T-cell (primary cell): ENCODE measurements at places on chromosomes 3 and 15. TPM values are rescaled to one million over a fixed set of nuclear protein-coding genes. Genes with fewer than 3 reads are reported as not detected.

GRCh38 chr3:54951405-54951804 lies 23.5 kb upstream of the LRTM1 start:
- H3K36me3 ChIP-seq, result no peaks in the 10 kb centered on the region
- no peak for DNase-seq
- no peak overlapping the region for H3K27ac ChIP-seq
- no peak overlapping the region for H3K4me3 ChIP-seq

GRCh38 chr15:76340198-76340802 lies 3.7 kb downstream of the ISL2 start:
- H3K27ac ChIP-seq, result no peak overlapping the region
- H3K27me3 ChIP-seq, result peaks cover 84% of the 10 kb centered on the region
- peaks cover 82% of the 10 kb centered on the region for H3K4me1 ChIP-seq
- DNase-seq, result no peak

DNA sequence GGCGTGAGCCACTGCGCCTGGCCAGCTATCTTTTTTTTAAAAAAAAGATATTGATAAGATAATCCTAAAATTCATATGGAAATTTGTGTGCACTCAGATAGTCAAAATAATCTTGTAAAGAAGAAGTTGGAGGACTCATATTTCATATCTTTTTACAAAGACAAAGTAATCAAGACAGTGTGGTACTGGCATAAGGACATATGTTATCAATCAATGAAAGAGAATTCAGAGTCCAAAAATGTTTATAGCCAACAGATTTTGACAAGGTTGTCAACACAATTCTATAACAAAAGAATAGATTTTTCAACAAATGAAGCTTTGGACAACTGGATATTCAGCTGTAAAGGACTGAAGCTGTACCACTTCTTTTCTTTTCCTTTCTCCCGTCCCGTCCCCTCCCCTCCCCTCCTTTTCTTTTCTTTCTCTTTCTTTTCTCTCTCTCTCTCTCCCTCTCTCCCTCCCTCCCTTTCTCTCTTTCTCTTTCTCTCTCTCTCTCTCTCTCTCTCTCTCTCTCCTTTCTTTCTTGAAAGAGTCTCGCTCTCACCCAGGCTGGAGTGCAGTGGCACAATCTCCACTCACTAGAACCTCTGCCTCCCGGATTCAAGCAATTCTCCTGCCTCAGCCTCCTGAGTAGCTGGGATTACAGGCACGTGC lies 126.8 kb downstream of the GSK3B start:
- DNase-seq, result no peak
- no peaks in the 10 kb centered on the region for H3K27me3 ChIP-seq
- no peak overlapping the region for H3K27ac ChIP-seq
- no peak overlapping the region for H3K4me3 ChIP-seq
- no peaks in the 10 kb centered on the region for H3K4me1 ChIP-seq

DNA sequence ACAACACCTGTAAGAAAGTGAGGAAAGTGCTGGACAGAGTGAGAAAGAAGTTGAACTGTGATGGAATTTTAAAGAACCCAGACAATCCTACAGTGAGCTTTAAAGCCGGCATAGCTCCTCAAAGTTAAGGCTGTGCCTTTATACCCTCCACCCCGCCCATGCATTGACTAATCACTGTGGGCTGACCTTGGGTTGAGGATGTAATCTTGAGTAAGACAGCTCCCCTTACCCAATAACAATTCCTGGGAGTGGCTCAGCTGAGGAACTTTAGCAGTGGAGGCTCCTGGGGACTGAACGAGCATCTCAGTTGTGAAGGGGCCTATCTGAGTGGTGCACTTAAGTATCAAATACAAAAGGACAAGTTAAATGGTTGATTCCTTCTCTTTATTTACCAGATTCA lies 35.7 kb upstream of the ZNF770 start:
- H3K27me3 ChIP-seq, result no peaks in the 10 kb centered on the region
- H3K27ac ChIP-seq, result no peak overlapping the region
- H3K4me3 ChIP-seq, result no peak overlapping the region
- H3K36me3 ChIP-seq, result no peaks in the 10 kb centered on the region

DNA sequence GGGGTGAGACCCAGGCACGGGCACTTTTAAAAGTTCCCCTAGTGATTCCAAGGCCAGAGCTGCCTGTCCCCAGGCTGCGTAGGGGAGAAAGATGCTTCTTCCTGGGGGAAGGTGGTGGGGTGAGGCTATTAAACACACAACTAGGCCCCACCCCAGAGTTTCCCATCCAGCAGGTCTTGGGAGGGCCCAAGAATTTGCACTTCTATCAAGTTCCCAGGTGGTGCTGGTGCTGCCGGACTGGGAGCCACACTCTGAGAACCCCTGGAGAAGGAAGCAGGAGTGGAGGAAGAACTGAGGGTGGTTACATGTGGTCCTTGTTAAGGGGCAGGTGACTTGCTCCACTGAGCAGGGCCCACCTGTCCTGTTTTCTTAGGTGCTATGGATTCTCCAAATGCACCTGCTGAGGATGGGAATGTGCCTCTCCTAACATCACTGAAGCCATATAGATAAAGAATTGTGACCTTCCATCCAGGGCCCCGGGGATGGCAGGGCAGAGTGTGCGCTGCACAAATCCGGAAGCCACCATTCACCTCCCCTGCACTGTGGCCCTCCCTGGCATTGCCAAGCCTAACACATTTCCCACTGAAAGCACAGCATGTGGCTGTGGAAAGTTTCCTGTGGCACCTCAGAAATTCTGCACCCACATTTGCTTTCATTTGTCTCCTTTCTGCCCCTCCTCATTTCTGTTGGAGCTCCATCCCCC lies 111.5 kb upstream of the MEF2A start:
- H3K4me1 ChIP-seq, result peaks cover 40% of the 10 kb centered on the region
- H3K27me3 ChIP-seq, result no peaks in the 10 kb centered on the region
- H3K36me3 ChIP-seq, result no peaks in the 10 kb centered on the region
- no peak overlapping the region for H3K27ac ChIP-seq
- no peak for DNase-seq

GRCh38 chr3:4888913-4889846 lies 90.1 kb upstream of the BHLHE40 start:
- H3K27me3 ChIP-seq, result no peaks in the 10 kb centered on the region
- no peak overlapping the region for H3K4me3 ChIP-seq
- no peak for DNase-seq
- peak overlapping the region; percentile 38 for H3K27ac ChIP-seq

DNA sequence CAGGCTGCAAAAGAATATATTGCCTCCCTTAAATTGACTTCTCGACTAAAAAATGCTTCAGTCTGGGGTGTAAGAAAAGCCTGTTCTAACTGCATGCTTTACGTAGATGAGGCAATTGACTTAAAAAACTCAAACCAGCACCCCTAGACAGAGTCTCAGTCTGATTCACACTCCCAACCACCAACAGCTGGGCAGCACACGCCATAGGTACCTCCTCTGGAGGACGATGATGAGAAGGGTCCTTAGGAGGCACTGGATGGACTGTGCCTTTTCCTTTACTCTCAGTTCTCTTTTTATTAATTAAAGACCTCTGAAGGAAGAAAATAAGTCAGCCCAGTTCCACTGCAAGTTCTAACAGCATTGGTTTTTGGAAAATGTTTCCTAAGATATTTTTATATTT lies 175.0 kb downstream of the PDZRN3 start:
- H3K27me3 ChIP-seq, result peaks cover 2% of the 10 kb centered on the region
- no peak for DNase-seq
- no peak overlapping the region for H3K4me3 ChIP-seq
- no peaks in the 10 kb centered on the region for H3K4me1 ChIP-seq
- H3K27ac ChIP-seq, result no peak overlapping the region

GRCh38 chr3:112817797-112818196 lies 28.9 kb downstream of the CD200R1L start:
- H3K4me3 ChIP-seq, result no peak overlapping the region
- no peaks in the 10 kb centered on the region for H3K36me3 ChIP-seq
- no peaks in the 10 kb centered on the region for H3K27me3 ChIP-seq
- H3K4me1 ChIP-seq, result peaks cover 4% of the 10 kb centered on the region
- no peak for DNase-seq
- no peak overlapping the region for H3K27ac ChIP-seq

DNA sequence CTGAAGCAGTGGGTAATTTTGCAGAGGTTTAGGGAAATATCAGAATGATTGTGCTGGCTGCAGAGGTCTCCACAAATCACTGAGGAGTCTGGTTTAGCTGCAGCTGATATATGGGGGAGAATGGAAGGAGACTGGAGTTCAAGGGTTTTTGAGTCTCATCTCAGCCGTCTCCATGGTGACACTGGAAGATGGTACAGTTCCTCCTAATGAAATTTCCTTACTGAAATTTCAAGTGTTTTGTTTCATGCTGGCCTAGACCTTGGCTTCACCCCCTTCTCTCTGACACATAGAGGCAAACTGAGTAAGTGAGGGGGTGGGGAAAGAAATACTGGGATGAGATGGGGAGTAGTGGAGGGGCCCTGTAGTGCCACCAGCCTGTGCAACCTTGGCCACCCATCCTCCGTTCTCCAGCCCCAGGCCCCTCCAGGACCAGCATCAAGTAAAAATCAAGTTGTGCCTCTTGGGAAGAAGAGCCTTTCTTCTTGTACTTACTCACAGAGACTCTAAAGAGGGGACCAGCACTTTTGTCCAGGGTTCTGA lies 17.8 kb upstream of the MORF4L1 start:
- no peak for DNase-seq
- H3K27me3 ChIP-seq, result no peaks in the 10 kb centered on the region
- H3K36me3 ChIP-seq, result no peaks in the 10 kb centered on the region
- no peak overlapping the region for H3K27ac ChIP-seq

DNA sequence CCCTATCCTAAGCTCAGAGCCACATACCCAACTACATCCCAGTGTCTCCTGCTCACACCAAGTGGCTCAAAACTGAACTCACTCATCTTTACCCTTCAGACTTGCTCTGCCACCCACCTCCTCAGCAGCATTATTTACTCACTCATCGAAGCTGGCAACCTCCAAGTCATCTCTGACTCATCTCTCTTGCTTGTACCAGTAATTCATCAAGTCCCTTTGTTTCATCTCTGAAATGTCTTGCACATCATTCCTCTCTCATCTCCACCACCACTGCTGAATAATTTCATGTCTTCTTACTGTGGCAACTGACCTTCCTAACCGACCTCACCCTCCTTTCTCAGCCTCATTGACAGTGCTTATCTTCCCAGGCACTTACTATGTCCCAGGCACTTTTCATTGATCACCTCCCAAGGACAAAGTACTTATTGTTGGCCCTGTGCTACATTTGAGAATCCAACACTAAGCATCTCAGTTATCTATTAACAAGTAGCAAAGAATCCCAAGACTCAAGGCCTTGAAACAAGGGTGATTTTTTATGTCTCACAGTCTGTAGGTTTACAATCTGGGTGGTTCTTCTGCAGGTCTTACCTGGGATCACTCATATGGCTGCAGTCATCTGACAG lies 82.0 kb downstream of the MRPL46 start:
- no peaks in the 10 kb centered on the region for H3K4me1 ChIP-seq
- H3K27ac ChIP-seq, result no peak overlapping the region
- H3K36me3 ChIP-seq, result no peaks in the 10 kb centered on the region
- H3K27me3 ChIP-seq, result peaks cover 12% of the 10 kb centered on the region
- no peak overlapping the region for H3K4me3 ChIP-seq

- no peaks in the 10 kb centered on the region for H3K4me1 ChIP-seq
- H3K36me3 ChIP-seq, result no peaks in the 10 kb centered on the region
Measured at GRCh38 chr15:60941448-60941847, 287.7 kb downstream of the RORA start.

DNA sequence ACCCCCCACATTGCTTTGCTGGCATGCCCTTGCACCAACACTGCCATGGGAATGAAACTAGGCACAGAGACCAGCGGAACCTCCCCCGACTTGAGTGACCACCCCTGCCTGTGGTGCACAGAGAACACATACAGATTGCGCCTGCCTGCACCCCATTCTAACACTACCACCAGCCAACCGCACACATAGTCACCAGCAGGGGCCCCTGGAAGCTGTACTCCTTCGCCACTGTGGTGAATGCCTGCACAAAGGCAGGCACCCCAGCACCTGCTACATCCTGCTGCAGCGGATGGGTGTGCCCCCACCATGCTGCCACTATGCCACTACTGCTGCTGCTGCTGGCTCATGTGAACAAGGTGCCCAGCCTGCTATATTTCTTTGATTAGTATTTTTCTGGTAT lies 27.4 kb upstream of the DNAAF4 start:
- no peaks in the 10 kb centered on the region for H3K27me3 ChIP-seq
- H3K36me3 ChIP-seq, result no peaks in the 10 kb centered on the region
- no peak overlapping the region for H3K4me3 ChIP-seq
- DNase-seq, result peak; percentile 10

DNA sequence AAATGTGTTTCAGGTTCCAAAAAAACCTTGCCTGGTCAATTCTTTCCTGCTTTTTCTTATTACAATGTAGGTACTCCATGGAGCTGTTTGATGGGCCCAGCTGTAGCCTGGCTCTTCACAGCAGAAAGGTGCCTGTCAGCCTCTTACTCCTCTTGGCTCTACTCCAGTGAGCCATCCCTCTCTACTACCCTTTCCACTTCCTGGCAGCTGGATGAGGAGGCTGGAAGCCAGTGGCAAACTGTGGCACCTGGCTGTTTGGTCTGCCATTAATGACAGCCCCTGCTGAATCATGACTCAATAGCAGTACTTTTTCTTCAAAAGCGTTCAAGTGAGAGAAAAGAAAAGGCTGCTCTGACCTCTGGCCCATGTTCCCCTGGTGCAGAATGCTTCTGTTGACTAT lies 618.1 kb downstream of the PYDC2 start:
- no peak overlapping the region for H3K27ac ChIP-seq
- peaks cover 2% of the 10 kb centered on the region for H3K27me3 ChIP-seq
- no peaks in the 10 kb centered on the region for H3K36me3 ChIP-seq
- H3K4me3 ChIP-seq, result no peak overlapping the region
- H3K4me1 ChIP-seq, result no peaks in the 10 kb centered on the region
- no peak for DNase-seq

DNA sequence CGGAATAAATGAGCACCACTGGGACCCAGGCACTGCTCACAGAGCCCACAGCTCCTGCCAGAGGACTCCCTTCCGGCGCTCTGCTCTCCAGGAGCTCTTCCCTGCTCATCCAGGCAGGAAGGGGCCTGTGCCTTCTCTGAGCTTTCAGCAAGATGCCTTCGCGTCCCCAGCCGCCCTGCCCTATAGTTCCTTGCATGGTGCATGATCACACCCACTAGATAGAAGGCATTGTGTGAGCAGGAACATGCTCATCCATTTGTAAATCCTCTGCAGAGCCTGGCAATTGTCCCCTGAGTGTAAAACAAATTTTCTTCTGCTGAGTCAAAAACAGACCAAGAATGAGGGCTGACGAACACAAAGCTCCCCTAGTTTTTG lies 181.6 kb downstream of the MEGF11 start:
- no peak overlapping the region for H3K27ac ChIP-seq
- no peak for DNase-seq
- no peaks in the 10 kb centered on the region for H3K36me3 ChIP-seq
- H3K4me1 ChIP-seq, result no peaks in the 10 kb centered on the region
- H3K27me3 ChIP-seq, result no peaks in the 10 kb centered on the region

Gene TLR9
- total RNA-seq, result 2.5 TPM

Gene ISLR
- not detected for total RNA-seq

Gene LDHAL6B
- total RNA-seq, result not detected

Gene GOLGA8O
- total RNA-seq, result 4.1 TPM

Gene EFCC1
- total RNA-seq, result 0.32 TPM

Gene VEPH1
- total RNA-seq, result 0.67 TPM

Gene INSYN1
- not detected for total RNA-seq

Gene SYNPR
- total RNA-seq, result not detected

Gene CIAO2A
- 25.9 TPM for total RNA-seq

Gene SGO1
- 0.70 TPM for total RNA-seq

Gene AHSG
- total RNA-seq, result not detected
